ENCODE measurements at places on chromosomes 7 and 10. TPM values are rescaled to one million over a fixed set of nuclear protein-coding genes. Genes with fewer than 3 reads are reported as not detected.

- DNase-seq, result no peak
These were observed 603.1 kb upstream of the LRRTM3 start for GRCh38 chr10:66322777-66323176.

- no peak for DNase-seq
These were observed 5.7 kb upstream of the HOXA13 start for GRCh38 chr7:27205325-27206280.

SLC18A2 gene
- 0.17 TPM for total RNA-seq

- DNase-seq, result no peak
These were observed 133.9 kb upstream of the CHST15 start for GRCh38 chr10:124227055-124227975.

- DNase-seq, result no peak
These were observed 34.4 kb downstream of the ADD3 start for GRCh38 chr10:110042181-110042580.

GRCh38 chr7:30286749-30287148, 2.4 kb downstream of the ZNRF2 start:
- DNase-seq, result no peak

DPY19L1 gene
- total RNA-seq, result 25.0 TPM

MET gene
- 20.0 TPM for total RNA-seq

ABLIM1 gene
- 808 TPM for total RNA-seq

DNA sequence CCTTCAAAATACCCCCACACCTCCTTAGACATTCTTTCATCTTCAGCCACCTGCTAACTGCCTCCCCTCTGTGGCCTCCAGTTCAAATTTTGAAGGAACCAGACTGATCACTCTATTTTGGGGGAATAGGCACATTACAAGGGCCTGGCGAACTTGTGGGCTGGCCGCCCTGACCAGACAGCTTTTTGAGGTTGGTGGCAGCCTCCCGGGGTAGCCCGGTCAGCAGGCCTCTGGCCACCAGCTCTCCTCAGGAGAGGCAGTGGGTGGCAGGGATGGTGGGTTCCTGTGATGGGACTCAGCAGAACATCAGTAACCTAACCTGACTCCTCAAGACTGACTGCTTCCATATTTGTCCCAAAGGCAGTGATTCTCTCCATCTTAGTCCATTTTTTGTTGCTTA, 17.4 kb upstream of the EEPD1 start:
- no peak for DNase-seq

DNA sequence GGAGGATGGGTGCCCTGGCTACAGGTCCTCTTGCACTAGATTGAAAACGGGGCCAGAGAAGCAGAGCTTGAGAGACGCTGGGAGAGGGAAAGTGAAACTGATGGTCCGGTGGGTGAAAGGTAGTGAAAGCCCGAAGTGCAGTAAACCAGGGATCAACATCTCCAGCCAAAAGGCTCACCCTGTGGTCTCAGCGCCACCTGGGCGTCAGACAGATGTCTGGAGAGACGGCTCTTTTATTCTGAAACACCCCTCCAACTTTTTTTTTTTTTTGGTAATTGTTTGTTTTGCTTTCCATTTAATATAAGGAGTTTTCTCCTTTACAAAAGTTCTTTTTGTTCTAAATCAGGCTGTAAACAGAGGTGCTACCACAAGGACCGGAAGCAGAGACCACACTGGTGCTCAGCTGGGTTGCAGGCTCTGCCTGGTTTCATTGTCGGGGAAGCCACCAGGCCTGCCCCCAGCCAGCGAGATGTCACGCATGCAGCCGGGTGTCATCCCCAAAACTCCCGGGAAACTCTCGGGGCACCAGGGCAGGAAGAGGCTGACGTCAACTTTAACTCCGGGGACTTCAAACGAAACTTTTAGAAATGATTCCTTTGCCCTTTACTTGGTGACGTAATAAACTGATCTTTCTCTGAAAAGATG, 11.2 kb downstream of the IL2RA start:
- peak; percentile 69 for DNase-seq

DNA sequence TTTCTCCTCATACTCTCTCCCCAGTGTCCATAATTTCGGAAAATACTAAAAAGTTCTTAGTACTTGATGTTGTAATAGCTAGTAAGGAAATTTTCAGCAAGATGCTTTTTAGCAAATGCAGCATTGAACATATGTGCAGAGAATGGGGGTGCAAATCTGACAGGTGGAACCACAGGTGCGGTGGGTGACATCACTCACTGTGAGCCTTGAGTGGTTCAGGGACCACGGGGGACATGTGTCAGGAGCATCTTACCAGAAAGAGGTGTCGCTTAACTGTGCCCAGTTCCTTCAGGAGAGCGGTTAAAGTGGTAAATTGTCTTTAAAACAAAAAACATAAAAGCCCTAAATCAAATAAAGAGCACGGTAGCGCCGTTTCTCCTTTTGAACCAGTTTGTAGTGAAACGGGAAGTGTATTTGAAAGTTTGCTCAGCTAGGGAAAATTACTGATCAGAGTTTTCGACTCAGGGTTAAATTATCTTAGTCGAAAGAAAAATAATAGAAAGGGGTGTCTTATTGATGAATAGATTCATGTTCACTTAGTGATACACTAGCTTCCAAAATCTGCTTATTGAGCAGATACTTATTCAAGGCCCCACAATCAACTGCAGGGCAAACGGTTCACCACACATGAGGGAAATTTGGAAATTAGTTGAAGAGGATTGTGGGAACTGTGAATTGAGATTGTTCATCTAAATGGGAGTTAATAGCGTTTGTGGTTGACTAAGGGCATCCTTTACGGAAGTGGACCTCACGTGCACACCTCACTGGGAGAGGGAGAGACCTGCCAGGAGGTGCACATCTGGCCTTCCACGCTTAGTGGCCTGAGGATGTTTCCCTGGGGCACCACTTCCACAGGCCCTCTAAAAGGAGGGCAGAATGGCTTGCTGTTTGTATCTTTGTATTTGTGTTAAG, 12.7 kb downstream of the CUL1 start:
- no peak for DNase-seq

GRCh38 chr7:51369746-51370145, 53.1 kb upstream of the COBL start:
- DNase-seq, result no peak

DNA sequence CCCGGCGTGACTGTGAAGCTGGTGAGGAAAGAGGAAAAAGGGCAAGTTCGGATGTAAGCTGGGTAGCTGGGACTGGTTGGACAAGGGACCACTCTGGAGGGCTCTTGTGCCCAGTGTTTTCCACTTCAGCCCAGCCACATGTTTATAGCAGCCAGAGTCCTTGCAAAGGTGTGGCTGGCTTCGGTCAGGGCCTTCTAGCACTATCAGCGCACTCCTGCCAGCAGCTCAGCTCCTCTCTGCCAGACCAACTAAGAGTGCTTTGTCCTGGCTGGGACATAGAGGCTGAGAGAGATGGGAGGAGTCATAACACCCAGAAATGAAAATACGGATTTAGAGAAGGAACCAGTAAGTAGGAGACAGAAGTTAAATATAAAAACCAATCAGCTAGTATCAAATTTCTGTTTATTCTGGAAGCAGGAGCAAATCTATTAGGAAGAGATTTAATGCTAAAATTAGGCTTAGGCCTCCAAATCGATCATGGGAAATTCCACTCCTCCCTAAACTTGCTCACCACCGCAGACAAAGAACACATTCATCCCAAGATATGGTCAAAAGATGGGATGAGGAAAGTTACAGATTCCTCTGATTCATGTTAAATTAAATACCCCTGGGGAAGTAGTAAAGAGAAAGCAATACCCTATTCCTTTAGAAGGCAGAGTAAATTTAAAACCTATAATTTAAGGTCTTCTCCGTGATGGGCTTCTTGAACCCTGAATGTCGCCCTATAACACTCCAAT, 135.0 kb downstream of the RALA start:
- DNase-seq, result peak; percentile 73

- DNase-seq, result peak; percentile 89
These were observed 75.6 kb downstream of the CTBP2 start for GRCh38 chr10:125084614-125085257.

DNA sequence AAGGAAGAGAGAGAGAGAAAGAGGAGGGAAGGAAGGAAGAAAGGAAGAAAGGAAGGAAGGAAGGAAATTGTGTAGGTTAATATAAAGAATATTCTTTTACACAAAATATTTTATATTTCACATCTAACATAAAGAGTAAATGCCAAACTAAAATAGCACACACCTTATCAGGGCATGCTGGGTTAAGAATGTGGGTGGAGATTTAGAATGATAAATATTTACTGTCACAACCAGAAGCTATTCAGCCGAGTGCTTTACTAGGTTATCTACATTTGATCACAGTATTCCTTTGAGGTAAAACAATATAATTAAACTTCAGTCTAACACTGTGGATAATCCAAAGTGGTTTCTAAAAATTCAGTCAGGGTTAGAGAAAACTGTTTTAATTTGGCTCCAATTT, 103.3 kb downstream of the SEMA3A start:
- DNase-seq, result no peak

GRCh38 chr7:100835903-100836811, 8.8 kb upstream of the EPHB4 start:
- DNase-seq, result peak; percentile 69

DNA sequence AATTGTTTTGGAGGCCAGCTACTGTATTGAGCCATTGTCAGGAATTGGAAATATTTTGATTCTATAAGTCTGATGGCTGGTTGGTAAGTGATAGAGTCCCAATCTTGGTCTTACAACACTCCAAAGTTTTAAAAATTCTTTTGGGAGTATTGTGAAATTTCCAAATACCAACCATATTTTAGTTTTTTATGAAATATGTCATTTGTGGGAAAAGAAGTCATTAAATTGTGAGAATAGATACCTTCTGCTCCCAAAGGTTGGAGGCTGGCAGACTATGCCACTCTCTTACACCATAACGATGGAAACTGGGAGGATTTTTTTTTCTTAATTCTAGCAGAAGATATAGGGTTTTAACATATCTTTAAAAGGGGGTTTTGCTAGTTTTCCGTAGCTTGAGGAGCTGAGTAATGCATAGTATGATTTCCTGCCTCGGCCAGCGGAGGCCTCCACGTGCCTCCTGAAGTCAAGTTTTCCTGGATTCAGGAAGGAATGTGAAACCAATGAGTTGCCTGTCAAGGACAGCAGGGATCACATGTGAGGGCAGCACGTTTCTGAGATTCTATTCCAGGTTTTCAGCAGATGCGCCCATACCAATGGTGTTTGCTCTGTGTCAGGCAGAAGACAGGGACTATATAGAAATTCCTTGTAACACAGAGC, 92.2 kb upstream of the LAMB4 start:
- no peak for DNase-seq

GRCh38 chr10:9016930-9017329, 962.4 kb downstream of the GATA3 start:
- DNase-seq, result no peak

DNA sequence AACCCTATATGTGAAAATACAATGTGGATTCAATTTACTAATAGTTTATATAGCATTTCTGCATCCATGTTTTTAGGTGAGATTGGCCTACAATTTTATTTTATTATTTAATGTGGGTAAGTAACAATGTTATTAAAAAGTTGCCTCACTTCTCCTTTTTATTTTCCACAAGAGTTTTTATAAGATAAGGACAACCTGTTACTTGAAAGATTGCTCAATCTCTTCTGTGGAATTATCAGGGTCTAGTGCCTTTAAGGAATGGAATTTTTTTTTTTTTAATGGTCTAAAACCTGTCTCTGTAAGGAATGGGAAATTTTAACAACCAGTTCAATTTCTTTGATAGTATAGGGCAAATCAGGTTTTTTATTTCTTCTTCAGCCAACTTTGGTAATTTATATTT, 53.9 kb upstream of the RAB18 start:
- DNase-seq, result no peak

DNA sequence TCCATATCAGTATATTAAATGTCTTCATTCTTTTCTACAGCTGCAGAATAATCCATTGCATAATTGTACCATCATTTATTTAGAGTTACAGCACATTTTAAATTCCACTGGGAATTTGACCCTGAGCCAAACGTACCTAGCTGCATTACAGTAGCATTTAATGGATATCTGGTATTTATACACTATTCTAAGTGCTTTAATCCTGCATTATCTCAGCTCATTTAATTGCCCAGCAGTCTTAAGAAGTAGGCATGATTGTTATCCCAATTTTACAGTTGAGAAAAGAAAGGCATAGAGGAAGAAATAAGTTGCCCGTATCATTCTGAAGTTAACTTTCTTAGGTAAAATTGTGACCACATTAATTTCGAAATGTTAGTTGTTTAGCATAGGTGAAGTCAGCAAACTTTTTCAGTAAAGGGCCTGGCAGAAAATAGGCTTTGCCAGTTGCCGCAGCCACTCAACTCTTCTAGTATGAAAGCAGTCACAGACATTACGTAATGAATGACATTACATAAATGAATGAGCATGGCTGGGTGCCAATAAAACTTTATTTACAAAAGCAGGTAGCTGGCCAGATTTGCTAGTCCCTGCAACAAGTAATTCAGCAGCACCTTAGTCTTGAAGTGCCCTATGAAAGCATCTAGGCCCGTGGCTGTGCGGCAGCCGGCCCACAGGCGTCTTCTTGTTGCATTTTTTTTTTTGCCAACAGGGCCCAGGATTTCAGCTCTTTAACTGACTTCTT, 30.0 kb downstream of the GUSB start:
- no peak for DNase-seq

- DNase-seq, result no peak
These were observed 35.9 kb downstream of the CCM2 start for GRCh38 chr7:45035893-45036292.

ACSM6 gene
- total RNA-seq, result not detected

GRCh38 chr7:43192806-43193460, 80.5 kb downstream of the HECW1 start:
- no peak for DNase-seq

- no peak for DNase-seq
These were observed 273.1 kb upstream of the NEBL start for GRCh38 chr10:21170216-21170615.

GRCh38 chr7:2800220-2800930, 43.7 kb downstream of the GNA12 start:
- no peak for DNase-seq

- DNase-seq, result no peak
These were observed 115.7 kb downstream of the CCDC71L start for GRCh38 chr7:106545275-106545674.

DNA sequence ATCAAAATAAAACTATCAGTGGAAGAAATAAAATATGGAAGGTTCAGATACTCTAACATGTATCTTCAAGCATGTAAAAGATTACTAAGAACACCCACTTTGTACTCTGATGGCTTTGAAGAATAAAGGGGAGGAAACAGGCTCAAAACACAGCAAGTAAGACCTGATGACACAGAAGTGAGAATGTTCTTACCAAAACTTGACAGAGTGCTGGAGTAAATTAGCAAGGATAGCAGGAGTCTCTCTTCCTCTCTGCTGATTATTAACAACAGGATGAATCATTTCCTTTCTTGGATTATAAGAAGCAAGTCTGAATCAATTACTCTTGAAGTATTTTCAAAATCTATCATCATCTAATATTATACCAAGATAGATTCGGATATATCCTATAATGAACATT, 47.5 kb downstream of the GLI3 start:
- no peak for DNase-seq

HOXA13 gene
- total RNA-seq, result not detected

- DNase-seq, result no peak
These were observed 24.4 kb upstream of the CHST15 start for GRCh38 chr10:124117833-124118232.

DNA sequence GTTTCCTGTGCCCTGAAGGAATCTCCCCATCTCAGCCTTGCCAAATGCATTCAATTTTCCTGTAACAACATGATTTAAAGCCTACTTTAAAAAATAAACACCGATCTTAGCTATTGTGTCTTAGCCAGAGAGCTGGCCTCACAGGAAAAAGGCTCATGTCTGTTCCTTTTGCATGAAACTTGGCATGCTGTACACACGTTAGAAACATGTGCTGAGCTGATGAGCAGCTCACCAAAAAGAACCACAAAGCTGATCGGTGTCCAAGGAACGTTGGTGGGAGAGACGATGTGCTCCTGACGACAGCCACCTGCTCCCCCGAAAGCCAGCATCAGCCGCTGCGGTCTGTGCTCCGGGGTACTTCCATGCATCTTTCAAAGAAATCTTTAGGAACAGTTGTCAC, 135.9 kb downstream of the ADARB2 start:
- no peak for DNase-seq

Data from left ventricle myocardium superior (tissue), 1 donor.